ENCODE measurements at places on chromosomes 7 and 10. TPM values are rescaled to one million over a fixed set of nuclear protein-coding genes. Genes with fewer than 3 reads are reported as not detected.

The BMPER gene
- not detected for total RNA-seq

The FIS1 gene
- 121 TPM for total RNA-seq

The KDM7A gene
- total RNA-seq: 12.5 TPM

The DBF4 gene
- 75.3 TPM for total RNA-seq

The CTAGE8 gene
- total RNA-seq: 2.1 TPM

The PGAM2 gene
- total RNA-seq: 0.67 TPM

The ERVW-1 gene
- total RNA-seq: not detected

The ANKRD26 gene
- total RNA-seq: 6.5 TPM

The VWDE gene
- total RNA-seq: 3.2 TPM

The P4HA1 gene
- 72.8 TPM for total RNA-seq

The TMEM176A gene
- not detected for total RNA-seq
